ENCODE measurements at places on chromosomes 4 and X.

DNA sequence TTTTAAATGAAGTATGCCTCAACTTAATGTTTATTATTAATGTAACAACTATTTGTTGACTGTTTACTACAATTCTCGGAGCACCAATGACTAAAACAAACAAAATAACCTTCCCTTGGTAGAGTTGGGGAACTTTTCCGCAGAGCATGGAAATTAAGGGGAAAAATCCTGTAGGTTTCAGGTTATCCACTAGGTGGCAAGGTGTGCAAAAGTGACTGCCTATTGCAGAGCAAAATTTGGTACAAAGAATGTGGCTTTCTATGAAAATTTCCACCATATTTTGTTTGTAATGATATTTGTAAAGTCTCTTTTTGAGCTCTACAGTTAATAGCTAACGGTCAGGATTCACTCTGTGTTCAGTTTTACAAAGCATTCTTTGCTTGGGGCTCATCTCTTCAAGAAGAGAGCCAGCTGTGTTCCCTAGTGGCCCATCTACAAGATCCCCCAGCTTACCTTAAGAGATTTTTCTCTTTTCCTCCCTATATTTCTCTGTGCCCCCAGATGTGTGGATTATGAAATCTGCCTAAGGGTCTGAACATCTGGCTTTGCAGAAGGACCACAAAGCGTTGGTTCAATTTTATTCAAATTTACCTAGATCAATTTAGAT, 61.1 kb downstream of the FBXO8 start:
- peak; percentile 47 for DNase-seq

DNA sequence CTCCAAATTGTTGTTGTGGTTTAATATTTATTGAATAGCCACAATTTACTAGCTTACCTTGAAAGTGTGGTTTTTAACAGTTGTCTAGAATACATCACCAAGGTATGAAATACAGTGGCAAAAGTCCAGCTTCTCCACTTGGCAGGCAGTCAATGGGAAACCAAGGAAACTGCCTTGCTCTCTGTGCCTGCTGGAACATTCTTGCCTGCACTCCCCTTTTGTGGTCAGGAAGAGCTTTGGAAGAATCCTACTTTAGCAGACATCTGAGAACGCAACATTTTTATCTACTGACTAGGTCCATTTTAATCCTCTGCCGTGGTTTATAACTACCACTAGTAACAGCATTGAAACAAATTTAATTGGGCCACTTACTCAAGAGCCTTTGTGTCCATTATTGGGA, 64.5 kb downstream of the TENM3 start:
- no peak for DNase-seq

GRCh38 chr4:8005814-8006215, 66.2 kb upstream of the AFAP1 start:
- no peak for DNase-seq

GRCh38 chr4:157115613-157116335, 39.8 kb downstream of the GLRB start:
- no peak for DNase-seq

- no peak for DNase-seq
These were observed 390.8 kb downstream of the ADGRL3 start for GRCh38 chr4:61590881-61591280.

DNA sequence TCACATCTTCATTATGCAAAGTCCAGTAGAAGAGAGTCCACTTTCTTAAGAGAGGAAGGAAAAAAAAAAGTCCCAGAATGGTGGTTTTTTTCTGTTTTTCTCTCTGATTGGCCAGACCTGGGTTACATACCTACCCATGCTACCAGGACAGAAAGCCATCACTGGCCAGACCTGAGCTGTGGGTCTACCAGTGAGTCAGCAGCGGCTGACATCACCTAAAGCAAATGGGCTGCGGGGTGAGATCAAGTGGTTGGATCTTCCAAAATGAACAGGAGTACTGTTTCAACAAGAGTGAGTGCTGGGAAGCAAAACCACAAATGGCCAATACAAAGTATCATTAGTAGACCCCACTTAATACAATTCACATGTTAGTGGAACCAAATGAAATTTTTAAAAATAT, 1.6 kb upstream of the NDST3 start:
- DNase-seq, result no peak

- DNase-seq, result no peak
These were observed 508.3 kb upstream of the MAGEB2 start for GRCh38 chrX:29707088-29707487.

DNA sequence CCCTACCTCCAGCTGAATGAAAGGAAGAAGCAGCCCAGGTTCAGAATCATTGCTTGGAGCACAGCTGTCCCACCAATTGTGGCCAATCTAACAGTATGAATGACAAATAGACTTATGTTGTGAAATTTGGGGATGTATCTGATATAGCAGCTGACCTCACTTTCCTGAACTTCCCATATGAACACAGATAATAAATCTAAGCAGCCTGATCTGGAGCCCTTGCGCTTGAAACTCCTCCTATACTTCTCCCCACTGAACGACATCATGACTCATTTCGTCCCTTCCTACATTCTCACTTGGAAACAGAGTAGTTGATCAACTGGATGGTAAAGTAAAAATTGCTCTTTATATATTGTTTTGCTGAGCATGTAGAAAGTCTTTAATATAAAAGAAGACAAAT, 24.2 kb upstream of the AMELX start:
- no peak for DNase-seq

- DNase-seq, result no peak
These were observed 119.7 kb downstream of the FRYL start for GRCh38 chr4:48660347-48660746.

GRCh38 chr4:79232540-79232939, 93.3 kb downstream of the NAA11 start:
- DNase-seq, result no peak
